ENCODE measurements at places on chromosomes 3 and 15.

DNA sequence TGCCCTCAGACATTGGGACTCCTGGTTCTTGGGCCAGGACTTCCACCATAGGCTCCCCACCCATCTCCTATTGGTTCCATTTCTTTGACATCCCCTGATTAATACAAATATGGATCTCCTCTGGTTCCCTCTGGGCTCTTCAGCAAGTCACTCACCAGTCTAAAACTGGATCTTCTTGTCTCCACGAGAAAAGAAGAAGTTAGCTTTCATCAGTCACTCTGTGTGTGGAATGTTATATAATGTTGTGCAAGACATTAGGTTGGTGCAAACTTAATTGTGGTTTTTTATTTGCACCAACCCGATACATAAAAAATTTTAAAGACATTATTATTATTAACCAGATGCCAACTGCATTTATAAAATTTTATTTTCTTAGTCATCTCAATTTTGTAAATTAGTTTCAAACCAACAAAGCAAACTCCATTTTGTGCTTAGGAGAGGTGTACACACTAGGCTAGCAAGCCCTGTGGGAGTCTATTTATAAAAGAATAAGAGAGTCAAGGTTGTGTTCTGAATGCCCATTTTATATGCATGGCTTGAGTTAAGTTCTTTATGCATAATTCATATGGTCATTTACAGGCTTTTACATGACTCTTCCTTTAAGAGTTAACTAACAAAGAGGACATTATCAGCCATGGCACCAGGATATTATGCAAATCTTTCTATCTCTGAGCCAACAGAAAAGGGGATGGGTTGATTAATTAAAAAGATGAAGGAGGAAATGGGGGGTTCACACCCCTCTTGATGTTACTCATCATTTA is 35.1 kb upstream of the IL12A start:
- no peak for DNase-seq

GRCh38 chr3:148999806-149000205 is 8.5 kb downstream of the GYG1 start:
- DNase-seq, result no peak

DNA sequence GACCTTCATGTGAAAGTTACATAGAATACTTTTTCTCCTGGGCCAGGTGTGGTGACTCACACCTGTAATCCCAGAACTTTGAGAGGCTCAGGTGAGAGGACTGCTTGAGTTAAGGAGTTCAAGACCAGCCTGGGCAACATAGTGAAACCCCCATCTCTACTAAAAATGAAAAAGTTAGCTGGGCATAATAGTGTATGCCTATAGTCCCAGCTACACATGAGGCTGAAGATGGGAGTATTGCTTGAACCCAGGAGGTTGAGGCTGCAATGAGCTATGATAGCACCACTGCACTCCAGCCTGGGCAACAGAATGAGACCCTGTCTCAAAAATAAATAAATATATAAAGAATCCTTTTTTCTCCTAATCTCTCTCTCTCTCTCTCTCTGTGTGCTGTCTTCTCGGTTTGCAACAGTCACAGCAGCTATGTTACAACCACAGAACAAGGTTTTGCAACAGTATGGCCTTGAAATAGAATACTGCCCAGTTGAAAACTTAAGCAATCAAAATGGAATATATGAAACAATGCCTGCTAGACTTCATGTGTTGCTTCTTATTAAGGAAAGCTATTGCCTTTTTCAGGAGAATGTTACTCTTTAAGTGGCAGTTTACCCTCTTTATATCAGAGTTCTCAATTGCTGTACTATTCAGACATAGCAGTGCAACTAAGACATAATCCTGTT is 12.3 kb upstream of the DENND4A start:
- DNase-seq, result no peak

GRCh38 chr15:79736435-79737000 is 160.3 kb downstream of the MTHFS start:
- no peak for DNase-seq

DNA sequence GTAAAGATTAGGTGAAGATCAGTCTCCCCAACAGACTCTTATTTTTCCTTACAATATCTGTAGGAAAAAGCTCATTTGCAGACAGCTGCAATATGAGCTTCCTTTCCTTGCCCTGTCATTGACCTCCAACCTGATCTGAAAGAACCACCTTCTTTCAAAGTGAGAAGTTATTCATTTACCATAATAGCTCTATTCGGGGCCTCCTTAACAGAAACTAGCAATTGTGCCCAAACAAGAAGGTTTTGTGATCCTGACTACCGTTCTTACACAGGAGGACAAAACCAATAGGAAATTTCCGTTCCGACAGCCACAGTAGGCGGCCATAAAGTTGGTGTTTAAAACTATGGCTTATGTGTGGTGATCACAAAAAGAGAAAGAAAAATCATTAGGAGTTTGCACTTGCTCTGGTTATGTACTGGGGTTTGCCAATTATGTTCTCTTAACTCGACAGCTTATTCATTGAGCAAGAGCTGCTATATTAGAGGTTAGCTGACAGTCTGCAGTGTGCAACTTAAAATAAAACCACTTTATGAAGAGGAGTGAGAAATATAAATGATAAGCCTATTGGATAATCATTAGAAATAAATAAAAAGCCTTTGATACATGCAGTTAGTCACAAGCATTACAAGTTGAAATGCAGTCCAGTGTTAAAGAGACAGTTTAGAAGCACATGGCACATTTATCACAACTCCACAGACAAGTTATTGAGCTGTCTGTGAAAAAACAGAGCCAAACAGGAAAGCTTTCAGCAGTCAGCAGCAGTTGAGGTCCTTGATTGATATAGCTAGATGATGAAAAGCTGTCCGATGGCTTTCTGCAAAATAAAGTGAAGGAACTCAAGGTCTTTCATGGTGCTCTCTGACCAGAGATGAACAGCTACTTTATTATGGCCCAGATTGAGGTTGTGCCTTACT is 199.8 kb downstream of the WDR72 start:
- DNase-seq, result no peak

- DNase-seq, result no peak
Measured at GRCh38 chr3:16839271-16840100, 45.3 kb upstream of the PLCL2 start.

GRCh38 chr3:166570102-166570501 is 732.9 kb upstream of the BCHE start:
- DNase-seq, result no peak

- no peak for DNase-seq
Measured at GRCh38 chr3:145893331-145893730, 267.7 kb downstream of the PLOD2 start.

GRCh38 chr15:76932135-76932966 is 802 bp downstream of the RCN2 start:
- DNase-seq, result no peak

- DNase-seq, result no peak
Measured at GRCh38 chr3:69379661-69380060, 6.2 kb downstream of the FRMD4B start.

DNA sequence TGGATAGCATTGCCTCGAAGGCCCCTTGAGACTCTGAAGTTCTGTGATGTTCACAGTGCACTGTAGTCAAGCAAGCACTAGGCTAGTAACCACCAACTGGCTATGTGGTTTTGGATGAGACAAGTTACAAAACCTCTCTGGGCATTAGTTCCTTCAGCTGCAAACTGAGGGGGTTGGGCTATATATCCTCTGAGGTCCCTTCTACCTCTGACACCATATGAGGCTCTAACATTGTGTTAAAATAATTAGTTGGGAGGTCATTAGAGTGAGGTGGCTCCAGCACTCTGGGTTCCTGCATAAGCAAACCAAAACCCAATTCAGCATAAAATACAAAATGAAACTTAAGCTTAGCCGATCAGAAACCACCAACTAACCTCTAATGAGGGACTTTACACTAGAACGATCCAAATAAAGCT is 209.5 kb upstream of the LRRN1 start:
- no peak for DNase-seq

GRCh38 chr3:125350597-125350996 is 24.5 kb downstream of the ZNF148 start:
- no peak for DNase-seq

DNA sequence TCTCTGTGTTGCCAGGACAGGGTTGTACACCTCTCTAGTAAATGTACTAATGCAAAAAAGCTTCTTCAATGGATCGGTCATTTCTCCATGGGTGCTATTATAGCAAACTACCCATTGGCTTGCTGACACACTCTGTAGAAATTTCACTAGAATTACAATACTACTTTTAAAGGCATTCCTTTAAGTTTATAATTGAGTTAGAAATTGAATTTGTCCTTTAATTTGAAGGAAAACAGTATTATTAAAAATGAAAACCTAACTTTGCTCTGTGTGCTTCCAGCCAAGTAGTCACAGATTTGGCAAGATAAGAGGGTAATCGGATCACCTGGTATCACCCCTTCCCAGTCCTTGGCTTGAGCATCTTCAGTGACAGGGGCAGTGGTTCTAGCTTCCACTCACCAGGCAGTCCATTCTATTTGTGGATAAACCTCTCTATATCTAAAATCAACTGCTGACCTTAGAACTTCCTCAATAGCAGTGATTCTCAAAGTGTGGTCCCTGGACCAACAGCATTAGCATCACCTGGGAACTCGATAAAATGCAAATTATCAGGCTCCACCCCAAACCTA is 93.2 kb downstream of the GHSR start:
- no peak for DNase-seq

DNA sequence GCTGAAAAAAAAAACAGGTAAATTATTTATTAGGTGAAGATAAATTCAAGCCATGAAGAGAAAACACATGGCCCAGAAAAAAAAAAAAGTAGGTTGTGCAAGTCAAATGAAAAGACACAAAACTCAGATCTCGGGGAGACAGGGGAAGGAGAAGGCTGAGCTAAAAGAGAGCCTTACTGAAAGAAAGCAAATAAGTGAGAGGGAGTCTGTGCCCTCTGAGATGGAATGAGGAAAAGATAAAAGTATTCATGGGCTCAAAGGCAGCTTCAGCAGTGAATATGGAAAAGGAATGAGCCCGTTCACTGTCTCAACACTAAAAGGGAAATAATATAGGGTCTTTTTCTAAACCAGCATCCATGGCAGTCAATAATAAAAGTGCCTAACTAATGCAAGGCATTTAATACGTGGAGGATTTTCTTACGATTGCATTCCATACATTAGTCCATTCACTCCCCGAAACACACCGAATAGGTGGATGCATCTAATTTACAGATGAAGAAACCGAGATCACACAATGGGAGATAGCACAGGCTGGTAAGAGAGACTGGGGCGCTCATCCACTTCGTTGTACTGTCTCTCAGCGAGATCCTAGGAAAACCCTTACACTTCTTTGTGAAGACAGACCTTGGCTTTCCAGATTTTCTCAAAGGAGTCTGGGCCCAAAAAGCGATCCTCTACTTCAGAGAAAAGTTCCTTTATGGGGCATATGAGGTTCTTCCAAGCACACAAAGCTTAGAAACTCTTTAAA is 1.1 kb downstream of the TFDP2 start:
- DNase-seq, result no peak

- DNase-seq, result no peak
Measured at GRCh38 chr15:70319466-70319865, 221.7 kb upstream of the TLE3 start.

GRCh38 chr3:194042927-194043326 is 93.0 kb upstream of the HES1 start:
- no peak for DNase-seq

- no peak for DNase-seq
Measured at GRCh38 chr15:70212286-70212962, 114.7 kb upstream of the TLE3 start.

DNA sequence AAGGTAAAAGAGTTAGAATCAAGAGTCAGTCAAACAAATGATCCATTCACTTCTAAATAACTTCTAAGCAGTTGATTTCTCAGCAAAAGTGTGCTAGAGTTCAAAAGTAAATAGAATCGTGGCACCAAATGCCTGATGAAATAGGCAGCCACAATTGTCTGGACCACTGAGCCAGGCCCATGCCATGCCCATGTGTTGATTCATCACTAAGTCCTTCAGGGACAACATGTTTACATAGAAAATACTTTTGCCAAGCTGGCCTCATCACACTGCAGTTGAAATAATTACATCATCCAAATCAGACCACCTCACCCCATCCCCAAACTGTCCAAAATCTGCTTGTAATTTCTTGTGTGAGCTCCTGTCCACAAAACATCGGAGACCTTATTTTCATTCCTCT is 216.3 kb downstream of the IGSF11 start:
- DNase-seq, result no peak

GRCh38 chr15:52673734-52674133 is 5.5 kb downstream of the ATOSA start:
- DNase-seq, result no peak

DNA sequence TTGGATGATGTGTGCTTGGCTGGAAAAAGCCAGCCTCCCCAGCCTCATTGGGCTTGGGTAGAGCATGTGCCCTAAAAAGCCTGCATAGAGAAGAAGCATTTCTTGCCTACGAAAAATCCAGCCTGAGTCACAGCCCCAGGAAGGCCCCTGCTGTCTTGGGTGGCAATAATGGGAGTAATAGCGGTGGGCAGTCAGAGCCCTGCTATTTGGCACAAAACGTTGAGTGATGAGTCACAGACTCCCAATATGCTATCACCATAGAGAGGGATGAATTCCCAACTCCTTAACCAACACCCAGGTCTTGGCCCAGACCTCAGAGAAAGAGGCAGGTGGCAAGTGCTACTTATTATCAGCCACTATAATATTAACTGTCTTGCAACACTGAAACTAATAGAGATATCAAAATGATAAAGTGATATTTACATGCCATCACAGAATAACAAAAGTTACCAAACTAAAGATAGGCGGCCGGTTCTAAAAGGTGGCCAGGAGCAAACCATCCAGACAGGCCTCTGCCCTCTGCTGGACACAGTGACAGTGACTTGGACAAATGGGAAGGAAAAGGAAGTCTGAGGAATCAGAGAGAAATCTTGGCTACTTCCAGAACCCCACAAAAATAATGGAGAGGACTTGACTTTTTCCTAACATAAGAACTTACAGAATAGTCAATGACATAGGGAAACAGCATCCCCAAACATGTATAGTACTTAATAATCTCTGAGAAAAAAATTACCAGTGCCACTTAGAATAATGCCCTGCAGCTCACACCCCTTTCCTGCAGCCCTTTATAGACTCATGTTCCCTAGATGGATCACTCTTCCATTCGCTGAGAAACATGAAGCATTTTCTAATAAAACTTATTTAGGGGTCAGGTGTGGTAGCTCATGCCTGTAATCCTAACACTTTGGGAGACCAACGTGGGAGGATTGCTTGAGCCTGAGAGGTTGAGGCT is 51.9 kb upstream of the MUC13 start:
- no peak for DNase-seq

DNA sequence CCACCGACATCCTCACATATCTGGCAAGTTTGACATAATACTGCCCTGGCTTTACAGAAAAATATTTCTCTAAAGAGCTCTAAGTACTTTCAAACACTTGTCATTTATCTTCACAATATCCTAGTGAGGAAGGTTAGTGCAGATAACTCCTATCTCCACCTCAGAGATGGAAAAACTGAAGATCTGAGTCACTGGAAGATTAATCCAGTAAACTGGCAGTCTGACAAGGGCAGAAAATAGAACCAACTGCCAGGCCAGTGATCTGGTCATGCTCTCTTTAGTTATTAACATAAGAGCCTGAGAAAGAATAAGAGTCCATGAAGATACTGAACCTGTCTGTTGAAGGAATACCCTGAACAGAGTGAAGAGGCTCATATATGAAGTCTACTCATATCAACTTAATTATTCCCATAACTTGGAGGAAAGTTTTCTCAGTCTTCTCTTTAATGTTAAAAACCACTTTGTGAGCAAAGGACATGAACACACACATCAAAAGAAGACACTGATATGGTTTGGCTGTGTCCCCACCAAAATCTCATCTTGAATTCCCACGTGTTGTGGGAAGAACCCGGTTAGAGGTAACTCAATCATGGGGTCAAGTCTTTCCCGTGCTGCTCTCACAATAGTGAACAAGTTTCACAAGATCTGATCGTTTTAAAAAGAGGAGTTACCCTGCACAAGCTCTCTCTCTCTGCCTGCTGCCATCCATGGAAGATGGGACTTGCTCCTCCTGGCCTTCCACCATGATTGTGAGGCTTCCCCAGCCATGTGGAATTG is 61.4 kb downstream of the GOLIM4 start:
- no peak for DNase-seq
